ENCODE measurements at places on chromosomes 3 and 15.

- no peak for DNase-seq
These were observed 516.6 kb downstream of the CADM2 start for GRCh38 chr3:85475346-85475745.

GRCh38 chr3:56759532-56759931, 42.2 kb downstream of the ARHGEF3 start:
- no peak for DNase-seq

DNA sequence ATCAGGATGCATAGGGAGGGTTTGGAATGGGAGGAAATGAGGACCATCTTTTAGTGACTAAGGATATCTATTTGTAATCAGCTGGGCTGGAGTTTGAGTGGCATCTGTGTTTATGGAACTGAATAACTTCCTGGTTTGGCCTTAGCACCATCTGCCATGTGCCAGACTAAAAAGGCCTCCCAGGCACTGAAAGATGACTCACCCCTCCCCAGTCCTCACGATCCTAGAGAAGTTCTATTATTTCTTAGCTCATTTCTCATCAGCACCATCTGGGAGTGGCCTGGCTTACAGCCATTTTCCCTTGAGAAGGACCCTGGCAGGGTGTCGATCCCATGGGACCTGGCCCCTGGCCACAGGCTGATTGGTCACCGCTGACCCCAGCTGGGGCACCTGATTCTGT, 23.9 kb upstream of the CTXND1 start:
- DNase-seq = no peak

DNA sequence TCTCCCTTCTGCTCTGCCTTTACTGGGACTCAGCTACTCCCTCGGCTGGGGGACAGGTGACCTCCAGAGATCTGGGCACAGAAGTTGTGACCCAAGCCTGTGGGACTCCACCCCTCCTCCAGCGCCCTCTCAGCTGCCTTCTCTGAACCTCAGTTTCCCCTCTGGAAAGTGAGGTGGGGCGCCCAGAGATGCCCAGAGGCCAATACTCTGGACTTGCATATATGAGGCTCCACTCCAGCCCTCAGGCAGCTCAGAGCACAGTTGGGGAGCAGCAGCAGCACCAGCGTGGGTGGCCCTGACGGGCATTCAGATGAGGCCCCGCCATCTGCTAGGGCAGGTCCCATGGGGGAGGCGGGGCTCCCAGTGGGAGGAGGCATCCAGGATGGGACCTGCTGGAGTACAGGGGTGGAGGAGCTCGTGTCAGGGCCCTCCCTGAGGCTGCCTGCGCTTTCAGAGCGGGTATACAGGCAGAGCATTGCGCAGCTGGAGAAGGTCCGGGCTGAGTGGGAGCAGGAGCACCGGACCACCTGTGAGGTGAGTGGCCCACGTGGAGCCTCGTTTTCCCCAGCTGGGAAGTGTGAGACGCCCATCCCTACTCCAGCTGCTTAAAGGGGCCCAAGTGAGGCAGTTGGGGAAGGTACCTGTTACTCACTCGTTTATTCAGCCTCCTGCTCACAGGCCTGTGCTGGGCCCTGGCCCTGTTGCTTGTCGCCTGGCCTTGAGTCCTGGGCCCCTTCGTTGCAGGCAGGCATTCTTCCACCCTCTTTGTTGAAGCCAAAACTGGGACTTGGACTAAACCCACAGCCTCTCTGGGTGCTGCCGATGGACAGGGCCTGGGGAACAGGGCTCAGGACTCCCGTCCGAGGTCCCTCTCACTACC, 35.4 kb downstream of the PSTPIP1 start:
- no peak for DNase-seq

DNA sequence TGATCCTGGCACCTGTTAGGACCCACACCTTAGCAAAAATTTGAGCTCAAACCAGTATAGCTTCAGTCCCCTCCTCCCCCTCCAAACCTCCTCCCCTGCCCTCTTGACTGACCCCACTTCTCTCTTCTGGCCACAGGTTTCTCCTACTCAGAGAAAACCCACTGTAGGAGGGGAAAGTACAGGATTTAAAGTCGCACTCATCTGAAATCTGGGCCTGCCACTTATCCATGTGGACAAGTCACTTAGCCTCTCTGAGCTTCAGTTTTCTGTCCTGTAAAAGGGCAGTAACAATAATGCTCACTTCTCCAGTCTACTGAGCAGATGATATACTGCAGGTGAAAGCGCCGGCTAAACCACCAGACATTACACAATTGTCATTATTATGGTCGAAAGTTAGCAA, 142.7 kb downstream of the MEGF11 start:
- DNase-seq = no peak

GRCh38 chr3:139558351-139559266, 19.1 kb upstream of the RBP1 start:
- DNase-seq = no peak

- DNase-seq = no peak
These were observed 47.4 kb downstream of the CHCHD4 start for GRCh38 chr3:14077310-14077709.
